ENCODE measurements at places on chromosomes 16 and 17.
A peak's percentile ranks its signal among the peaks of the same experiment; 100 is the strongest.

GRCh38 chr16:87747626-87748414, 18.0 kb downstream of the KLHDC4 start:
- DNase-seq, result no peak

DNA sequence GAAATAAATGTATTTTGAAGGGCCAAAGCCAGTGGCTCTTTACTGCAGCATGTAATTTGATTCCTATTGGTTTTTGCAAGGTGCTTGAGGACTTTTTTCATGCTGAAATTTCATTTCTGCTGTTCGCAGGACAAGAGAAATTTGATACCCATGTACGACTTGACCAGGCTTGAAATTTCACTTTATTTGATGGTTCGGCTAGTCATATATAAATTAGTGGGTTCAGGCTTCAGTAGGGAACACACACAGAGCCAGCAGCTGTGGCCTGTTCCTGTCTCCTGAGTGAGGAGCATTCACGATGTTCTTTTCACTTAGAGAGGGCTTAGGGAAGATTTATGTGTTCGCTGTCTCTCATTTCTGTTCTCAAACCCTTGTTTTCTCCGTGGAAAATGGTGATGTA, 258.4 kb upstream of the CACNG5 start:
- DNase-seq, result no peak

DNA sequence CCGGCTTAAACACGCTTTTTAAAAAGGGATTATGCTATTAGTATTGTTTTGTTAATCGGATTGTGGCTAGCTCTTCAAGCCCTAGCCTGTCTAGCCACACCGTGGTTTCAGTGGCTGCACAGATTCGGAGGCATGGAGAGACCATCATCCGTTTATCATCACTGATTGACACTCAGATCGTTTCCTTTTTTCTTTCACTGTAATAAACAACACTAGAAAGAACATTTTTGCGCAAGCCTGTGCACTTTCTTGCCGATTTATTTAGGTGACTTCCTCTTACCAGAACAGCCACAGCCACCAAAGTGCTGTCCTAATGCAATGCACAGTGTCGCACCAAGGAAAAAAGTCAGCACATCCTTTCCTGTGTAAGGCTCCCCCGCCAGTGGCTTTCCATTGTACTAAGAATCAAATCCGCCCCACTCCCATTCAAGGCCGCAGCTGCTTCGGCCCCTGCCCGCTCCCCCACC, 78.2 kb downstream of the CRISPLD2 start:
- no peak for DNase-seq

DNA sequence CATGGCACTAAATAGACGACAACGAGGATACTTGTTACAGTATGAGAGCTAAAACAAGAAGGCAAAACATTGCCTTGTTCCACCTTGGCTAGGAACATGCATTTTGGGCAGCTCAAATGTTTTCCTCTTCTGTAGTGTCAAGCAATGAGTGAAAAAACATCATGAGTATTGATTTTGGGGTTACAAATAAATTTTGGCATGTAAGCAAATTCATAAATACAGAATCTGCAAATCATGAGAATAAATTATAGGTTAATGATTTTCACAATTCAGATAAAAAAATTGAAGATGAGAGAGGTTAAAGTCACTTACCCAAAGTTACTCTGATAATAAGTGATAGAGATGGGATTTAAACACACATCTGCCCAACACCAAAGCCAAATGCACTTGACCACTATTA, 28.4 kb upstream of the NUFIP2 start:
- no peak for DNase-seq

DNA sequence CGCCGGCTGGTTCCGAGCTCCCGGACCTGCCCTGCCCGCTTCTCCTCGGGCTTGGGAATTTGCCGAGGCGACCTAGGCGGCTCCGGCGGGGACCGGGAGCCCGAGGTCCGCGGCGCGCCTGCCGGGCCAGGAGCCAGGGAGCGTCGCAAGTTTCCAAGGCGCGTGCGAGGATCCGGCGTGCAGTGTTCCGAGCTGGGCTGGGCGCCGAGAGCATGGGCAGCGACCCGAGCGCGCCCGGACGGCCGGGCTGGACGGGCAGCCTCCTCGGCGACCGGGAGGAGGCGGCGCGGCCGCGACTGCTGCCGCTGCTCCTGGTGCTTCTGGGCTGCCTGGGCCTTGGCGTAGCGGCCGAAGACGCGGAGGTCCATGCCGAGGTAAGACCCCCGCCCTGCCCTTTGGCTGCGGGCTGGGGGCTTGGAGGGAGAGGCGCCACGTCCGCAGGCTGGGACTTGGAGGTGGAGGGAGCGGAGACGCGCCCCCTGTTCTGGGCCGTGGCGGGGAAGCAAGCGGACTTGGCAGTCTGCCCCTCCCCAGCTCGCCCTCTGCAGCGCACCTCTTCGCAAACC, 668 bp downstream of the MMP15 start:
- DNase-seq, result no peak

GRCh38 chr16:70646260-70647241, at the start of gene IL34:
Gene IL34 (plus strand): TSS chr16:70646559. CDS start chr16:70646948, 389 bp downstream.
- no peak for DNase-seq

DNA sequence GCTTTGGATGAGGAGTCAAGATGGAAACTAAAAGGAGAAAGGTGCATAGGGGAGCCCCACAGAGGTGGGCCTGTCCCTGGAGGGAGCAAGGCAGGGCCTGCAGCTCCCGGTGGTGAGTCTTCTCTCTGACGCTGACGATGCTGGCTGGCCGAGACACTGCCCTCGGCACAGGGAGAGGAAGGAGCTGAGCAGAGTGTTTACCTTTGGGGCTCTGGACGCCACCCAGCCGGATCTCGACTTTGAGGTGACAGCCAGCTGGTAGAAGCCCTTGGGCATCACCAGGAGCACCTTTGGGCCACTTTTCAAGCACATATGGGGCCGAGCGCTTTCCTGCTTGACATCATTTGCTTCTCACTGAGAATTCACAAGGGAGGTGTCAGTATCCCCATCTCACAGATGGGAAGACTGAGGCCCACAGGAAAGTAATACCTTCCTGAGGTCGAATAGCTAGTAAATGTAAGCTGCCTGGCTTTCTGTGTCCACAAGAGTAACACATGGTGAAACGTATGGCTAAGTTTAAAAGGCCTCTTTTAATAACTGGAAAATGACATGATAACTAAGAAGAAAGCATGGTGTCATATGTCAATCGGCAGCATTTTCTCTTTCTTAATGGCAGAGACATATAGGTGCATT, 294.3 kb upstream of the TNRC6C start:
- no peak for DNase-seq

DNA sequence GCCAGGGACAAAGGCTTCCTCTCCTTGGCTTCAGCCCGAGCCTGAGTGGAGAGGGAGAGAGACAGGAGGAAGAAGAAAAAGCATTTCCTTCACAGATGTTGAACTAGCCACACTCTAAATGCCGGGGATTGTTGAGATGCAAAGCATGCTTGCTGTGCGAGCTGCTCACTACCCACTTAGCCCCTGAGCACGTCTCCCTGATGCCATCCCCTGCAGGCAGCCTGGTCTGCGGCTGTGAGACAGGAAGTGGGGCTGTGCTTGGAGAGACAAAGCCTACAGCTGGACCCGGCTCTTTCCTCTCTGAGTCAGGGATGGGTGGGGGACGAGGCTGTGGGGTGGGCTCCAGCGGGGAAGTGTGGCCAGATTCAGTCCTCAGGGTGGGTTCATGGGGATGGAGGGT, 13.7 kb downstream of the WNT9B start:
- no peak for DNase-seq

DNA sequence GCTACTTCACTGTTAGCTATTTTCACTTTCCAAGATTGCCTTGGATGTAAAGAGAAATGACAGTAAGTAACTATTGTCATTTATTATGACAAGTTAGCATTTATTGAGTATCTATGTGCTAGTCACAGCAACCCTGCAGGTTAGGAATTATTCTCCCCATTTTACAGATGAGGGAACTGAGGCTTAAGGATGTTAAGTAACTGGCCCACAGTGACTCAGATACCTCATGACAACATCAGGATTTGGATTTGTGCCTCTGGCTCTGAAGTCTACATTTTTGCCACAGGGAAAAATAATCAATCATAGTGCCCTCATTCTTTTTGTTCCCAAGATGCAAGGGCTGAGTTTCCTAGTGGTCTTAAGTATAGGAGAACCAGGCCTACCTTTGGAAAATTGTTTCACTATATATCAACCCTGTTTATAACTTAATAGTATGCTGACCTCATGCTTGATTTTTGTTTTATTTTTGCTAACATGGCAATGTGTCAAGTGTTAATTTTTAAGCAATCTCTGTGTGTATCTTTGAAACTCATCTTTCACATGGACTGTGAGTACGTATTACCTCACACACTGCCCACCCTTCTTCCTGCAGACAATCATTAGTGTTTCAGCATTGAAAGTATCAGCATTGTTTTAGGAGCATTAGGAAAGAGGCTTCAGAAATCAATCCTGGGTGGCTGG, 105.0 kb downstream of the TANGO6 start:
- DNase-seq, result no peak

DNA sequence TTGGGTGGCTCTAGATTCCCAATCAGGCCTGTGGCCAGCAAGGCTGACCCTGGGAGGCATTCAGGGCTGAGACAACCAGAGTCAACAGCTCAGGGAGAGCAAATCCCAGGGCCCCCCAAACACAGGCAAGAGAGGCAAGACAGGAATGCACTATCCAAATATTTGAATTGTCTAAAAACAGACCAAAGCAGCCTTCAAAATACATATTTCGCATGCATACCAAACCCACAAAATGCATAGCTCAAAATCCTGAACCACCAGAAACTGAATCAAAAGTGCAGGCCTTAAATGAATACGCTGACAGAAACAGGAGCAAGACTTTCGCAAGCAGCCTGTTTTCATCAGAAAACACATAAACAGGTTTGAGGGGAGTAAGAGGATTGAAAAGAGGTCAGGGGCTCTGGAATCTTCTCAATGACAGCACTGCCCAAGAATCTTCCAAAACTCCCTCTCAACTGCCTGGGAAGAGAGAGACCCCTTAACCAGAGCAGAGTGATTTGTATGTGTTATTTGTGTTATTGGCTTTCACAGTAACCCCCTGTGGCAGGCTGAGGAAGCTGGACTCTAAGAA, 213.6 kb upstream of the CDH5 start:
- no peak for DNase-seq

DNA sequence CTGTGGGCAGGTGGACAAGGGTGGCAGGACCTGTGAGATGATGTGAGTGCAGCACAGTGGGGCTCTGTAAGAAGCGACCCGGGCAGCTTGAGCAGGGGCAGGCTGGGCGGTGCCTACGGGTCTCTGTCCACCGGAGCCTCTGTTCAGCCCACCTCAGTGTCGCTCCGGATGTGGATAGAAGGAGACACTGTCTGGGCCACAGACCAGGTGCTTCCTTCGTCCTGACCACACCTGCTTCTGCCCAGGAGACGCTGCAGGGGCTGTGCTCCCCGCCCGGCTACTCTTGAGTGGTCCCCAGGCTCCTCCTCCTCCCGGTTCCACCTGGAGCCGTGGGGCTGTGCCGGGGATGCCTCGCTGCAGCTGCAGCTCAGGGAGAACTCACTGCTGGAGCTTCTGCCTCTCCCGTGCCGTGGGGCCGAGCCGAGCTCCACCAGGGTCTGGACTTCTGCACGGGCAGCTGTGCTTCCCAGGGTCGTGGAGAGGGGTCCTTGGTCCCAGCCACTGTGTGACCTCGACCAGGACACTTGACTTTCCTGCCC, 21.5 kb downstream of the METRNL start:
- no peak for DNase-seq

GRCh38 chr17:66691644-66692420, 143.1 kb upstream of the CACNG5 start:
- DNase-seq, result no peak

GRCh38 chr17:60600490-60601446, 775 bp downstream of the PPM1D start:
- peak; percentile 37 for DNase-seq

GRCh38 chr16:81237282-81237681, 1.2 kb upstream of the BCO1 start:
- no peak for DNase-seq

GRCh38 chr16:88617268-88618031, 20.9 kb upstream of the IL17C start:
- no peak for DNase-seq

- DNase-seq, result no peak
These were observed 134.1 kb downstream of the CA10 start for GRCh38 chr17:52024300-52024870.

DNA sequence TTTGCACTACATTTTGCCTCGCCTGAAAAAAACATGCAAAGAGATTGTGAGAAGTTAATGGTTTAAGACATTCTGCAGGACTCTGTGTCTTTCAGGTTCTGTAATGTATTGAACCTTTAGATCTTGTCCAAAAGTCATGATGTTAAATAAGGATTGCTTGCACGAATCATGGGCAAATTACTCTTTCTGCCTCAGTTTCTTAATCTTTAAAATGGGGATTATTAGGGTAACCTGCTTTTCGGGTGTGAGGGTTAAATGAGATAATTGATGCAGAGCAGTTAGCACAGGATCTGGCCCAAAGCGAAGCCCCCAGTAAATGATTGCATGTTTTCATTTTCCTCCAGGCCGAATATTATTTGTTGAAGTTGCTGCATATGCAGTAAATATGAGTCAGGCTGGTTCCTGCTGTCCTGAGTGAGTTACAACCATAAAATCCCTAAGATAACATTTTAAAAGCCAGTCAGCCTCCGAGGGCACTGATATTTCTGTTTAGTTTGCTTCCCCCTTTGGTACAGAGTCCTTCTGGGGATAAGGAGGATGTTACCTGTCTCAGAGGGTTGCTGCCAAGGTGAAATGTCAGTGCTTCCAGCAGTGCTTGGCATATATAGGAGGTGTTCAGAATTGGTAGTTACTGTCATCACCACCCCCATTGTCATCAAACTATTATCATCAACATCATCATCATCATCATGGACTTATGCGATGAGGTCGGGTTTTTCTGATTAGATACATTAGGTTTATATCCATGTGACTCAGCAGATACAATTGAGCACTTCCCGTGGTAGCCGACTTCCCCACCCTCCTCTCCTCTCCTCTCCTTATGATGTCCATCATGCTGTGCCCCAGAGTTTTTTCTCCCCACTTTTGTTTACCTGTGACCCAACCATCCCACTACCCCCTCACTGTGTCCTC, 20.6 kb upstream of the ARHGAP17 start:
- DNase-seq, result no peak

- DNase-seq, result no peak
These were observed 6.8 kb downstream of the MEAK7 start for GRCh38 chr16:84497418-84498222.

GRCh38 chr17:64309710-64310109, 46.6 kb upstream of the TEX2 start:
- no peak for DNase-seq
